ENCODE measurements at places on chromosomes 4 and X.

- DNase-seq: no peak
Measured at GRCh38 chr4:2697995-2698414, 58.1 kb downstream of the TNIP2 start.

GRCh38 chrX:123859409-123859845 is 426 bp upstream of the XIAP start:
- peak; percentile 91 for DNase-seq

DNA sequence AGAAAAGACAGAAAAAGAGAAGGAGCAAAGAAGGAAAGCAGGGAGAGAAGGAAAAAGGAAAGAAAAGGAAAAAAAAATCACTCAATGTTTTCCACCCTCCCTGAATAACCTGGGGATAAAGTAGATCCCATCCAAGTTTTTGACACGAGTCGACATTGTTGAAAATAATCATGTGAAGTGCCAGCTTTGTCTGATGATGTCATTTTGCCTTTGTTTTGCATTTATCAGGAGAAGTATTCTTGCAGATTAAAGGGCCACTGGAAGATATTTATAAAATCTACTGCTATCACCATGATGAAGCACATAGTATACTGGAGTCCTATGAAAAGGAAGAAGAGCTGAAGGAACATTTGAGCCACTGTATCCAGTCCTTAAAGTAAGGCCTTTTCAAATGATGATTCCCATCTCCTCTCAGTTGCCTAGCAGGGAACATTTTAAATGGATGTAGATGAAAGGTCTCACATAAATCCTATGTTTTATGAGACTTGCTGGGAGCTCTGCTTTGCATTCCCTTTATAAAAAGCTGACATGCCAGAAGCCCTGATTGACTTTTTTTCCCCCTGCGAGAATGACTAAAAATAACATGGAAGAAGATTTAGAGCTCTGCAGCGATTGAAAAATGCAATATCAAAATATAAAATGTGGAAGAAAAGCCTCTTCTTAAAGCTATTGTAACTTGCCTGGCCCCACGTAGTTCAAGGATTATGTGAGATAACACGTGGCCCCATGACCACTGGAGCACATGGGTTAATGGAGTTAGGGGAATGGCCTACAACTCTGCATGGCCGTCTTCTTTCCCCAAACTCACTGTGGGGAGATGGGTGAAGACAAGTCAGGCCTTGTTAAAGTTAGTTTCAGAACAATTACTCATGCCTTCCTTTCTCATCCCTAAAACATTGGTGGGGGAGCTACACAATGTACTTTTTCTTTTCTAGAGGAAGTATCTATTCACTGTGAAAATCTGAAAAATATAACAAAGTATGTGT is 77.5 kb downstream of the INTS12 start:
- DNase-seq: no peak

DNA sequence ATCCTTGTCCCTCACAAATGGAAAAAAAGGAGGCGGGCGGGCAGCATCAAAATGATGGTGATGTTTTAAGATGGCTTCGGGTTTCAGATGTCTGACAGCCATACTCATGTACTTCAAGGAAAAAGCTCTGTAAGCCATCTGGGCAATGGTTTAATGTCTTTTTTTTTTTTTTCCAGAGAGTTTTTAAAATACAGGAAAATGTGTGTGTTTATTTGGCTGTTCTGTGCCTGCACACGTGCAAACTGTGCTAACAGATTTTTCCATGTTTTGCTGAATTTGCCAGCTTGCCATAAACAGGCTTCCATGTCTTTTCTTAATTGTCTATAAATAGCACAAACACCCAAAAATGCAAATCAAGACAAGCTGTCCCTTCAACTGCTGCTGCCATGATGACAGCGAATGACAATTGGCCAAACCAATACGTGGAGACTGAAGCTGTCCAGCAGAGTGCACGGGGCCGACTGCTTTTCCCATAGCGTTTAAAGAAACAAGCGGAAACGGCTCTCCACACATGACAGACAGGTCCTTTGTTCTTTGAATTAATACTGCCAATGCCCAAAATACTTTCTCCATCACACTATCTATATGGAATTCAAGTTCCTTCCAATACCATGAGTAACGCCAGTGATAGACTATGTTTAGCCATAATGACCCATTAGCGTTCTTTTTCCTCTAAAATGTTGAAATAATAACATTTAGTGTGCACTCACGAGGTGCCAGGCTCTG is 35.7 kb downstream of the AFAP1 start:
- no peak for DNase-seq

DNA sequence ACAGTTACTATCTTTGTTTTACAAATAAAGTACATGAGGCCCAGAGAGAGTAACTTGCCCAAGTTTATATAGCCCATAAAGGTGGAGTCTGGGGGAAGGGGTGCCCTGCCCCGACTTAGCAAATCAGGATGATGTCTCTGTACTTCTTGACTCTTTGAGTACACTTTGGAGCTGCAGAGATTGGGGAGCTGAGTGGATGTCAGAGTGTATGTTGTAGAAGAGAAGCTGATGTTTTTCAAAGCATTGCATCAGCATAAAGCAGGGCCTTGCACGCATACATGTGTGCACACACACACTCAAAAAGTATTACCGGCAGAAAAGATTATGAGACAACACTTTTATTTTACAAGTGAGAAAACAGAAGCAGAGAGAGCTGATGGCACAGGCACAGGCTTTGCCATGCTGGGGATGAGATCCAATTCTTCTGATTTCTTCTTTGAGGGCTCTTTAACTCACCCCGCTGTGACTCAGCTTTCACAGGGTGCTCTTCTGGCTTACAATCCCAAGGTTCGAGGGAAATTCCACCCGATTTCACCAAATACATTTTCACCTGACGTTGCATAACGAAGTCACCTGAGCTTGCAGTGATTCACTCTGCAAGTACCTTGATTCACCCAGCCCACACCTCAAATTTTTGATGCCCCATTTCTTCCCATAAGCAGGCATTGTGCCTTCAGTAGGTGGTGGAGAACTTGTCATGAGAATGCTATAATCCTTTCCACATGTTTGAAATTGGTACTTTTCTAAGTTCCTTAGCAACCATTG is 292.8 kb upstream of the BOD1L1 start:
- DNase-seq: no peak

GRCh38 chr4:119008761-119009160 is 120.1 kb downstream of the SYNPO2 start:
- DNase-seq: no peak

DNA sequence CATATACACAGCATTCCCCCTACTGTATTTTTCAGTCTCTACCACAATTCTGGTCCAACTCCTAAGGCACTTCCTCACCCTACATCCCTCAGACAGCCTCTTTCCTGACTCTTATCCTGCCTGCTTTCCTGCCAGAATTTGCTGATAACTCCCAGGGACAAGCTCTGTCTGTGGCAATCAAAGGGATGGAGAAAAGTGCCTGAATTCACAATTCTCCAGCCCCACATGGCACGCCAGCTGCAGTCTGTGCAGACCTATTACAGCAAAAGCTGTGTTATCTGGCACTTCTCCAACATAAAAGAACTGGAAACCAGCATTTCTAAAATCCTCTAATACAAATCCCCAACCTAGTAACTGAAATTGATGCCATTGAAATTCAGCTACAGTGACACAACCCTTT is 404.8 kb downstream of the KLHL13 start:
- DNase-seq: peak; percentile 7

DNA sequence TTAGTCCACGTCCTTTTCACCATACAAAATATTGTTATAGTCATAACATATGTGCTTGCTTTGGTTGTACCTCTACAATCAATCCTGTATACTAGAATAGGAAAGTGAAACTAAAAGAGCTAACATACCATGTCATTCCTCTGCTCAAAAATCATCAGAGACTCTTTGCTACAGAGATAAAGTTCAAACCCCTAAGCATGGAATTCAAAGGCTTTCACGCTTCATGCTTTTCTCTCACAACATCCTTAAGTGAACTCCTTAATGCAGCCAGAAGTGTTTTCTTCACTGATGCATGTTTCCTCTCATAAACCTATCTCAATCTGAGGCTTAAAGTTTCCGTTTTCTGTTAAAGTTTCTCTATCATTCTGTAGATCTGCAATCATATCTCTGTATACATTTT is 744.6 kb upstream of the IGFBP7 start:
- no peak for DNase-seq

- DNase-seq: no peak
Measured at GRCh38 chr4:124123181-124123580, 589.4 kb downstream of the ANKRD50 start.

DNA sequence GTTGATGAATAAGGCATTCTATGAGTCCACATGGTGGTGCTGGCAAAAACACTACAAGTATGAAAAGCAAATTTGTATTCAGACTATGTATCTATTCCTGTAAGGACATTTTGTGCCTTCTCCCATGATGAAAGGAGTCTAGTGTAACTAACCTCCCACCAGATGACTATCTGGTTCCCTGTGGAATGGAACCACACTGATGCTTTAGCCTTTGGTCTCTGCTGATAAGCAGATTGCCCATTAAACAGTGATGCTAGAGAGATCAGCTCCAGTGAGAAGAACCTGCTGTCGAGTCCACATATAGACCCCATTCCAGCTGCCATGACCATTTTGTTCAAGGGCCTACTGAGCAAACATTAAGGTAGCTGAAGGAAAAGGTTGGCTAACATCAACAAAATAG is 10.5 kb upstream of the THOC2 start:
- no peak for DNase-seq

DNA sequence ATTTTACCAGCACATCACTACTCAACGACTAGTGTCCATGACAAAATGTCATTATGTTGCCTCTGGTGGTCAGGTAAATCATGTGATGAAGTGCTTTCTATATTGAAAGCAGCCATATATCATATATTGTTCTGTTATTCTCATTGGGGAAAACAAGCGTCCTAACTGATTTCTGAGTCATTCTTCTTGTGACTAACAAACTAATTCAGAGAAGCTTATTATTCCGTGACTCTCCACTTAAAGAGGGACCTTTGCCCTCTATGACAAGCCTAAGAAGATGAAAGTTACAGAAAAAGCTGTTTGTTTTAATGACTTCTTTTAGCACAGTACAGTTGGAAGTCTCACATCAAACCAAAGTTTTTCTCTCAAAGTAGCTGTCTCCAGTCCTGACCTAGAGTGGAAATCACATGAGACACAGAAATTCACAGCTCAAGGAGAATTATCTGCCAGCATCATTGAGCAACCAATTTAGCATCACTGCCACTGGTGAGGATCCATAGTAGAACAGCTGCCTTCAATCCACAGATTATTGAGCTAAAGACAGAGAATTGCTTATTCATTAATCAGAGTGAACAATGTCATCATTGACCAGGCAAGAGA is 36.4 kb downstream of the ASB9 start:
- no peak for DNase-seq
